ENCODE measurements at places on chromosomes 1 and 21.

GRCh38 chr1:27026621-27027574, 14.2 kb upstream of the TENT5B start:
- peak; percentile 69 for DNase-seq

- DNase-seq: no peak
These were observed 31.3 kb upstream of the FGGY start for GRCh38 chr1:59265622-59266021.

DNA sequence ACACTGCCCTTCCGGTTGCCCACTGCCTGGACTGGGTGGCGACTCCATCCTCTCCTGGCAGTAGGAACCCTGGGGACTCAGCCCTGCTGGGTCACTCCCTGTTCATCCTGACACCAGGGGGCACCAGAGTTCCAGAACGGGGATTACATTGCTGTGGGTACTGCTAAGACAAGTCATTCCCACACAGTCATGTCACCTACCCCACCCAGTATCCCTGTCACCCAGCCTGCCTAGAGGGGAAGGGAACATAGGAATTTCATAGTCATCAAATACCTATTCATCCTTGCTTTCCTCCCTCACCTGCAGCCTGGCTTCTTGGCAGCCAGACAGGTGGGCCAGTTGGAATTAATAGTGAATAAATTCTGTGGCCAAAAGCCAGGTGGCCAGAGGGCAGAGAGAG, 9.8 kb upstream of the SFN start:
- peak; percentile 80 for DNase-seq

DNA sequence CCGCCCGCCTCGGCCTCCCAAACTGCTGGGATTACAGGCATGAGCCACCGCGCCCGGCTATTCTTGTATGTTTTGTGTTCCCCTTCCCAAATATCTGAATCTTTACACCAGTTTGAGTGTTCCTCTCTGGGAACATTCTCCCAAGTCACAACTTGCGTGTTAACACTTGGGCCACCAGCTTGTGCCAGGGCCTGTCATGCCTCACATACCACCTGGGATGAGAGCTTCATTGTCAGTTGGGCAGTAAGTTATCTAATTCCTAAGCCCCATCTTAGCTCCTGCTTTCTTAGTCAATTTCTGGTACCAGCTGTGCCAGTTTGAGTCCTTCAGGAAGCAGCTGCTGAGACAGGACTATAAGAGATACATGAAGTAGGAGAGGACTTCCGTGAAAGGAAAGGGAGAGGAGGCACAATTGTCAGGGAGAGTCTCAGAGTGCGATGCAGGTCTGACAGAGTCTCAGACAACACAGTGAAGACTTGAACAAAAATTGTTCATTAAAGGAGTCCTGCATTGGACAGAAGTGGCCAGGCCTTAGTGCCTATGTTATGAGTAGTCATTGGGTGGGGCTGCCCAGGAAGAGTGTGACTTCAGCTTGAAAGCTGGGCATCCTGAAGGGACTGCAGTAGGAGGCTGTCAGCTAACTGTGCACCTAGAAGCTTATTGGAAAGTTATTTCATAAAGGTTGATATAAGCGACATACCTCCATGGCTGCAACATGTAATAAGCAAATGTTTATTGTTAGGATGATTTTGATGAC, 17.3 kb downstream of the ZFYVE9 start:
- peak; percentile 36 for DNase-seq

GRCh38 chr1:218247339-218247738, 37.8 kb upstream of the RRP15 start:
- no peak for DNase-seq

GRCh38 chr1:108200687-108201051, 526 bp upstream of the SLC25A24 start:
- DNase-seq: peak; percentile 79

DNA sequence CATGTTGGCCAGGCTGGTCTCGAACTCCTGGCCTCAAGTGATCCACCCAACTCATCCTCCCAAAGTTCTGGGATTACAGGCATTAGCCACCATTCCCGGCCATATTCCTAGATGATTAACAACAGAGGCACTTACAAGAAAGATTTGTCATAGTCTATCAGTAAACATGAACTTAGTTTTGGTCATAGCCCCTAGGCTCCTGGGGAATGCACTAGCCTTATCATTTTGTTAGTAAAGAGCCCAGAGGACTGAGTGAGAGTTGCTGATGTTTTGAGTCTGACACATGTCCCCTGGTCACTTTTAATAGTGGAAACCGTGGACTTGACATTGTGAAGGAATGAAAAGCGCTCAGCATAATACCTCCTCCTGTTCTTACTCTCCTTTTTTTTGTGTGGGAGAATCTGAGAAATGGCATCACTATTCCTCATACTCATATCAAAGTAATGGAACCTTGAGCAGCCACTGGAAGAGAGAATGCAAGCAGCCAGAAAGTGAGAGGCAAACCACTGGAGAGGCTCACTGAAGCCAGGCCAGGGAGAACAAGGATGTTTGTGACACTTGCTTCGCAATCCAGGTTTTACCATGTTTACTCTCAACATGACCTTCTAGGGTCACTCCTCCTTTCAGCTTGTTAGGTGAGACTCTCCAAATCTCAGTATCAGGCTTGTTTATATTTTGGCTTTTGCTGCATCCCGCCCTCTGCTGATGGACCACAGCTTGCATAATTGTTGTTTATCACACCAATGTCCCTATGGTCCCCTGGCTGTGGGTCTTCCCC, 14.8 kb downstream of the ATP1B1 start:
- peak; percentile 15 for DNase-seq

DNA sequence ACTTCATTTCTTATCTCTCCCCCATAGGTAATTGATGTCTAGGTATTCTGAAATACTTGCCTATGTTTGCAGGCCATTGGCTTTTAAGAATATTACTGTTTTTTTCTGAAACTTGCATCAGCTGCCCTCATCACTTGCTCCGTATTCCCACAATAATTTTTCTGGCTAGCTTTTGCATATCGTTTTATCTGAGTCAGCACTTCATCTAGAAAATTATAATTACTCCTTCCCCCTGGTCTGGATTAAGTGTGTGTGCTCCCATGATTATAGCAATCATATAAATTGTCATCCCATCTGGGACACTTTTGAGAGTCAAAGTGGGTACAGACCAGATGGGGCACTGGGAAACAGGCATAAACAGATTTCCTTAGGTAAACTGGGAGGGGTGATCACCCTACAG, 583.2 kb upstream of the B3GALT2 start:
- DNase-seq: no peak

DNA sequence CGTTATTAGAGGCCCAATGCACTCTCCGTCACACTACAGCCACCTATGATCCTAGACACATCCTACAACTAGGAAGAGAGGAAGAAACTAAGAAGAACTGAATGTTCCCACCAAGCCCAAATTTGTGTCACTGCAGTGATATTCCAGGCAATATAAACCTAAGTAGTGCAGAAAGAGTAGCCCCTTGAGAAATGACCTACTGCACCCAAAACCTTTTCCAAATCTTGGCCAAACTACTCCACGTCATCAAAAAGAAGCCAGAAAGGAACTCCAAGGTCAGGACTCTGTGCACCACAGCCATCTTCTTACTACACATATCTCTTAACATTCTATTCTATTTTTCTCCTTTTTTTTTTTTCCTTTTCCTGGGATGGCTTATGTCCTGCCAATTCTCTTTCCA, 60.2 kb downstream of the ADAMTS1 start:
- no peak for DNase-seq

DNA sequence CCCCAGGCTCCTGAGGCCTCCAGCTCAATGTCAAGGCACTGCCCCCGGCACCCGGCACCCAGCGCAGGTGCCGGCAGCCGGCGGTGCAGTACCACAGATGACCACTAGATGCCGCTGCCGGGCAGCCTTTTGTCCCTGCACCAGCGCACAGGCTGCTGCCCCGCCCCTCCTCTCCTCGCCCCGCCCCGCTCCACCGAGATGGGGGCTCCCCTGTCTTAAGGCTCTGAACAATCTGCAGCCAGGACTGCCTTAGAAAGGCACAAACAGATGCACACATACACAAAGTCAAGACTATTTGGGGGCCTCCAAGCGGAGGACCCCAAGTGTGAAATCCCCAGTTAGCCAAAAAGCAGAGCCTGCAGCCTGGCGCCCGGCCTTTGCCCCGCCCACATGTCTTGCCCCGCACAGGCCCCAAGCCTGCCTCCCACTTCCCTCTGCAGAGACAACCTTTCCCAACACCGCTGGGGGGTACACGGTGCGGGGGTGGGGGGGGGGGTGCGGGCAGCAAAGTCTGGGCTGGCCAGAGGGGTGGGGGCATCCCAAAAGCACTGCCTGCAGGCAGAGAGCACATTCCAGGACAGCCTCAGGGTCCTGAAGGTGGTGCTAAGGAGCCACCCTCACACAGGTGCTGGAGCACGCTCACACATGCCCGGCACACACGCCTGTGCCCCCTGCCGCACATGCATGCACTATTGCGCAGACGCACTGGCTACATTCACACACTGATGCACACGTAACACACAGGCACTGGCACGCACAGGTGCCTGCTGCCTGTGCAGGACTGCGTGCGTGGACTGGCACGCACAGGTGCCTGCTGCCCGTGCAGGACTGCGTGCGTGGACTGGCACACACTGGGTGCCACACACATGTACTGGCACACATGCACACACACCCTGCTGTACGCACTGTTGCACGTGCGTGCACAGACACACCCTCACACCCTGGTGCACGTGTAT, 37.1 kb downstream of the ARHGEF16 start:
- peak; percentile 24 for DNase-seq

- DNase-seq: peak; percentile 55
These were observed 5.4 kb downstream of the VPS45 start for GRCh38 chr1:150072959-150073358.

- peak; percentile 13 for DNase-seq
These were observed 1019.6 kb downstream of the PLA2G4A start for GRCh38 chr1:187848321-187848720.

DNA sequence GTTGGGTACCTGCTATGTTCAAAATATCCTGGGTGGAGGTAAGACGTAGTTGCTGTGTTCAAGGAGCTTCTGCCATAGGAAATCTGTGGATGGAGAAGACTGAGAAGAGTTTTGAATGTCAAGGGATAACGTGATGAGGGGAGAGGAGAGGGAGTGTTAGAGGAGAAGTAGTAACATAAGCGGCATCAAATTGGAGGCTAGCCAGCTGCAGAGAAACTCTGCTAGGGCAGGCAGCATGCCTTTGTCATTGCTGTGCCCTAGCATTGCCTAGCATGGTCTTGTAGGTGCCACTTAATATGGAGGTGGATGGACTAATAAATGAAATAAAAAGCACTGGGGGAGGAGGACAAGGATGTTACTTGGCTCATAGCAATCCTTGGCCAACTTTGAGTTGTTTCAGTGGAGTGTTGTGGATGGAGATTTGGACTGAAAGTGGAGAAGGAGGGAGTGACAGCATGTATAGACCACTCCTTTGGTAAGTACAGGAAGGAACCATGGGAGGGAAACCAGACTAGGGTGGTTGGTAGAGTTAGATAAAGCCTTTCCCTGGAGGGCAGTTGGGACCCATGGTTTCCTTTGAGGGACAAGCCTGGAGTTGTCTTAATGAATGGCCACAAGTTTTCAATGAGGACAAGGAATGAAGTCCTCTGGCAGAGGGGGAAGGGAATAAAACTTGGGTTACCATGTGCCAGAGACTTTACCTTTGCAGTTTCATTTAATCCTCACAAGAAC, 6.3 kb downstream of the VANGL1 start:
- no peak for DNase-seq

DNA sequence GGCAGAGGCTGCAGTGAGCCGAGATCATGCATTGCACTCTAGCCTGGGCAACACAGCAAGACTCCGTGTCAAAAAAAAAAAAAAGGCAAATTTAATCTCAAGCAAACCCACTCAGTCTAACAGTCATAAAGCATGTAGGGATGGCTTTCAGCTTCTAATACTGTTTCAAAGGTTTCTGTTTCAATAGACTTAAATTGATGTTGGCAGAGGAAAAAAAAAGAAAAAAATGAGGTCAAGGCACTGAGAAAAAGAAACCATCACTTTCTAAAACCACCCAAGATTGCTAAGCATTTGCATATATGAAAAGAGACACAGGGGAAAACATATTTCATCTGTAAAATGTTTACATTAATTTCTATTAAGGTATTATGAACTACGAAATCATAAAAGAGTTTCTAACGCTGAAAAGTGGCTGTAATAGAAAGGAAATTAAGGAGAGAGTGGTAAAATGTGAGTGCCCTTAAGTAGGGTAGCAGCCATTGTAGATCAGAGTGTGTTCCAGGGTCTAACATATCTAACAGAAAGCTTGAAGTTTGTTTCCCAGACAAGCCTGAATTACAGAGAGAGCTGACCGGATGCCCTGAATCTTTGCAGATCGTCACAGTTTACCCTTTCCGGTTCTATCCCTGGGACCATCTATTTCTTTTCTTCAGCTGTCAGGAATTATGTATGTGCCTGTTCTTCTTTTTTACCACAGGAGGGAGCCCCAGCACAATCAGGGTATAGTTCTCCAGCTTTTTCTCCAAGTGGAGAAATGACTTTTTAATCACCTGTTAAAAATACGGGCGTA, 70.0 kb downstream of the PLD5 start:
- DNase-seq: peak; percentile 7

- DNase-seq: peak; percentile 31
These were observed 2.2 kb downstream of the ATP1A2 start for GRCh38 chr1:160117709-160118183.

- no peak for DNase-seq
These were observed 114.7 kb downstream of the ERG start for GRCh38 chr21:38383411-38384237.

- DNase-seq: peak; percentile 67
These were observed 10.0 kb downstream of the TTF2 start for GRCh38 chr1:117070124-117070523.

DNA sequence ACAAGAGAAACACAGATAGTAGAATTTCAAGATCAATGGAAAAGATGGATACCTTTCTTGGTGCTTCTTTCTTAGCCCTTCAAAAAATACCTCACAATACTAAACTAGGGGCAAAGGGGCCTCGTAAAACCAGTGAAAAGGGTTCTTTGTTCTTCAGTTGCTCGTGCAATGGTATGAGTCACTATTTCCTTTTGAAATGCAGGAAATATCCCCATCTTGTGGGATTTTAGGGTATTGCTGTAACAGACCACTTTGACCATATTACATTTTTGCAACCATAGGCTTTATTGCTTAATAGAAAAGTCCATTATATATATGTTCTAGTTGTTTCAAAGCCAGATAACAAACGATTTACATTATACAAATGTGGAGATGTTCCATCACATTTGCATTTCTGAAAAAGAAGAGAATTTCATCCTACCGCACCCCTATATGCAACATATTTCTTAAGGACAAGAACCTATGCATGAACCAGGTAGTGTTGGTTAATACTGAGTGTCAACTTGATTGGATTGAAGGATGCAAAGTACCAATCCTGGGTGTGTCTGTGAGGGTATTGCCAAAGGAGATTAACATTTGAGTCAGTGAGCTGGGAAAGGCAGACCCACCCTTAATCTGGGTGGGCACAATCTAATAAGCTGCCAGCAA, 88.6 kb upstream of the PKN2 start:
- DNase-seq: peak; percentile 57

All from IMR-90 (cell line).